BJ (cell line): ENCODE measurements at places on chromosomes 11 and 22. TPM values are rescaled to one million over a fixed set of nuclear protein-coding genes. Genes with fewer than 3 reads are reported as not detected.

DNA sequence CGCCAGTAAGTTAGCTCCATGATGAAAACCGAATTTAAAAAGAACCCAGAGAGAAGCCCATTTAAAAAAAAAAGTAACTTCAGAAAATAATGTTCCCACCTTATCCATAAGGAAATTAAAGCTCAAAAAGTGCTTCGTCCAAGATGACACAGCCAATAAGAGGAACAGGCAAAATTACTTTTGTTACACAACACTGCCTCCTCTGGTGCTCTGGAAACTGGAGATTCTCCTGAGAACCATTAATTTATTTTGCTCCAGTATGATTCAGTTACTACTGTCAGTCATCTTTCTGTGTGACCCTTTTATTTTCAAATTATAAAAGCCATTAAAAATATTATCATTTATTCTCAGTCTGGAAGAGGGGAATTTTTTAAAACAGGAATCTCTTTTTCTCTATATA, 2.0 kb downstream of the IFT27 start:
- DNase-seq = no peak

The NECTIN1 gene
- 1.7 and 3.0 TPM in 2 replicates for polyA plus RNA-seq

DNA sequence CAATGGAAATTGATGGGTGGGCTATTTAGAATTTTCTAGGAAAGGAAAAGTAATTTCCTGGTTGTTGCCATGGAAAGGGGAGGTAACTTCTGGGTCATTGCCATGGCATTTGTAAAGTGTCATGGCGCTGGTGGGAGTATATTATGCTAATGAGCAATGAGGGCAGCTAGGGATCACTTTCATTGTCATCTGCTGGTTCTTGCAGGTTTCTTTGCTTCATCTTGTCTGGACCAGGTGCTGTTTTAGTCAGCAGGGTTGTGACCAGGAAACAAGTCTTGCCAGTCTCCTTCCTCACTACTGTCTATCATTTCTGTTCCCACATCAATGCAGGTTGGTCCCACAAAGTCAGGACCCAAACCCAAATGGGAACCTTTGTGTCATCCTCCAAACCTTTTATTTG, 237.6 kb upstream of the C11orf87 start:
- no peak for DNase-seq

DNA sequence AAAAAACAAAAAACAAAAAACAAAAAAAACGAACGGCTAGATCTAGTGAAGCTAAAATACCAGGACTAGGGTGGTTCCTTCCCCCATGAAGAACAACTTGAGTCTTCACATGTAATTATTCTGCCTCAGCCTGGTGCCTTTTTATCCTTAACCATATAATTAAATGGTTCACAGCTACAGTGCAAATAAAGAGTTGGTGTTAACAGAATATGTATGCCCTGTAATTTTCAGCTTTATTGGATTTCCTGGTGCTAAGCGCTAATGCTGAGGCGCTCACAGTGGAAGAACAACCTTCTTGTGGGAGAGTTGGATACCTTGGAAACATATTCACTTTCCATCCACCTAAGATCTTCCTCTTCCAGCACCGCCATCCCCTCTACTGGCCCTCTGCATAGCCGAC, 158.5 kb upstream of the SORL1-AS1 start:
- DNase-seq = no peak

The TMEM134 gene
- 30.6 and 31.7 TPM in 2 replicates for polyA plus RNA-seq

- no peak for DNase-seq
Observed at GRCh38 chr11:109933126-109933525, 160.1 kb upstream of the ZC3H12C start.

The APOL4 gene
- 0.16 and 0.23 TPM in 2 replicates for polyA plus RNA-seq

DNA sequence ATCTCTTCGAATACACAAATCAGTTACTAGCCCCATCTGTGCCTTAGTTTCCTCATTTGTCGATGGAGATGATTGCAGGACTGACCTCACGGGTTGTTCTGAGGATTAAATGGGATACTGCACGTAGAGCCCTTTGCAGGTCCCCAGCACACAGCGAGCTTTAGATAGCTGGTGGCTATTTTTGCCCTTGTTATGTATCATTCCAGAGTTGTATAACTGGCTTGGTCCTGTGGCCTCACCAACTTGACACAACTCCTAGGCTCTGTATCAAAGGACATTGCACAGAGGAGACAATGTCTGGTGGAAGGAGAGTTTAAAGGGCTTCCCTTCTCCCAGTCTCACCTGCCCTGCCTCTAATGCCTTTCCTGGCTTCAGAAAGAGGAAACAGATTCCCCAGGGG, 22.8 kb upstream of the DGAT2 start:
- no peak for DNase-seq

The TRIM6 gene
- 3.8 and 4.5 TPM in 2 replicates for polyA plus RNA-seq

DNA sequence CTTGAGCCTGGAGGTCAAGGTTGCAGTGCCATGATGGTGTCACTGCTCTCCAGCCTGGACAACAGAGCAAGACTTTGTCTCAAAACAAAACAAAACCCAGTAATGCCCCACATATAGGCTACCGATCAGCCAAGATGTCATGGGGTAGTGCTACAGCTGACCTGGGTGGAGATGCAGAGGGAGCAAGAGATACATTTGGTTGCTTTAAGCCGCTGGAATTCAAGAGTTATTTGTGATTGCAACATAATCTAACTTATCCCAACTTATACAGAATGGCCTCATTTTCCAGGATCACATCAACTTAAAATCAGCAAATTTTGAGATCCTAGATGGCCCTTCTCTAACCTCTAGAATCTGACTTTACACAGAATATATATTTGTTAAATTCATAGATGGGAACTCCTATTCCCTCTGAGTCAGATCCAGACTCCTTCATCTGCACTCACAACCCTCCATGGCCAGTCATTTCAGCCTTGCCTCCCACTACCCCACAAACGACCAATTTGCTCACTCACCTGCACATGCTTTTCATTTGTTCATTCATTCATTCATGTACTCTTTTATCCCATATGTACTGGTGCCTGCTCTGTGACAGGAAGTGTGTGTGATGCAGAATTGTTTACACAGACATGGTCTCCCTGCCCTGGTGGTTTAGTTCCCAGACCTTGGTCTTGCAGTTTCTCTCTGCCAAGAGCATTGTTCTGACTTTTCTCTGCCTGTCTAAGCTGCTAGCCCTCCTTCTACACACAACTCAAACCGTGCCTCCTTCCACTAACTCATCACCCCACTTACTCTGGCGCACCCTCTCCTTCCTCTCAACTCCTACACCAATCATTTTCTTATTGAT, 24.1 kb upstream of the APLNR start:
- DNase-seq = no peak

DNA sequence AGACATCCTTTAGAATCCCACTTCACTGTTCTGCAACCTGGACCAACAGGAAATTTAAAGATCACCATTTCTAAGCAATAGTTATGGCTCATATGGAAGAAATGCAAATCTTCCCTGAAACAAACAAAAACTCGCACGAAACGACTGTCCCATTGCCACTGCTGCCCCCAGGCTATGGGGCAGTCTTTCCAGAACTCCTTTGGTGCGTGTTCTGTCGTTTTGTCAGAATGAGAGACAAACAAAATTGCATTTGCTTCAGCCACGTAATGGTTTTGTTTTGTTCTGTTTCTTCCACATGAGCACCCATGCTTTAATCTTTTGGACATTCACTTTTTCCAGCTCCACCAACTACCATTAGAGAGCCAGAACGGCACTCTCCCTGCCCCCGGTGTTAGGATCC, 10.8 kb upstream of the FBLN1 start:
- DNase-seq = no peak
